ENCODE measurements at places on chromosomes 13 and 19.

- no peak for DNase-seq
Measured at GRCh38 chr13:104357672-104358354, 1291.6 kb upstream of the SLC10A2 start.

GRCh38 chr13:114122127-114122511, 10.3 kb downstream of the RASA3 start:
- no peak for DNase-seq

- peak; percentile 79 for DNase-seq
Measured at GRCh38 chr19:50537769-50538230, 24.1 kb upstream of the ASPDH start.

- no peak for DNase-seq
Measured at GRCh38 chr19:49758292-49758691, 4.8 kb downstream of the TSKS start.

DNA sequence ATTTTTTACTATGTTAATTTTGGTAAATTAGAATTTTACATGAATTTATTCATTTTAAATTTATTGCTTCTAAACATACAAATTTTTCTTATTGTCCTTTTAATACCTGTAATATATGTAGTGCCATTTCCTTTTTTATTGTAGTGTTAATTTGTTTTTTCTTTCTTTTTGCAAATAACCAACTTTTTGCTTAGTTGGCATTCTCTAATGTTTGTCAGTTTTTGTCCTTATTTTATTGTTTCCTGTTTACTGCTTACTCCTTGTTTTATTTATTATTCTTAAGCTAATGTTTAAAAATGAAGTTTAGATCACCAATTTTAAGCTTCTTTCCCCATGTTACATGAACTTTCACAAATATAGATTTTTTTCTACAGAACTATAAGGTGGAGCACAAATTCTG, 516.6 kb downstream of the SLITRK1 start:
- DNase-seq = no peak

DNA sequence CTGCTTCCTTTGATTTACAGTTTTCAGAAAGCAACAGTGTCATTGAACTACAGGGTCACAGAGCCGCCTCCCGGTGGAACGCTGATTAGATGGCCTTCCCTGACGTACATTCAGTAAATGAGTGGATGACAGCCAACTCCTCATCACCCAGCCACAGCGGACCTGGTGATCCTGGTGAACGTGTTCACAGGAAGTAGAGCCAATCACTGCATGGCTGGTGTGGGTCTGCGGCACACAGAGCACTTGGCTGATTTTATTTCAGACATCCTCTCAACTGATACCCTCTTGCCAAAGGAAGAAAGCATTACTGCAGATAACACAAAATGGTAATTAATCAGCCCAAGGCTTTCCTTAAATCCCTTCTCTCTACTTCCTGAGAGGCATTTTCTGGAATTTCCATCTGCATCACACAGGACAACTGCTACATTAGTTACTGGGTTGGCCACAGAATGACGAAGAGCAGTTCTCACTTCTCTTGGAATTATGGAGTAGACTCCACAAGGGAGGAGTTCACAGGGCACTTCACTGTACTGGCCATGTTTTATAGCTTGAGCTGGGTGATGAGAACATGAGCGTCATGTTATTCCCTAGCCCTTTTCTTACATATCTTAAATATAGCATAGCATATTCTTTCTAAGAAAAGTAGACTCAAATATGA, 84.0 kb upstream of the SLC7A1 start:
- DNase-seq = no peak

- no peak for DNase-seq
Measured at GRCh38 chr19:42111811-42112210, 20.4 kb downstream of the POU2F2 start.

GRCh38 chr19:2462635-2463421, 6.1 kb upstream of the LMNB2 start:
- DNase-seq = no peak

GRCh38 chr19:38076337-38076736, 147.7 kb downstream of the DPF1 start:
- DNase-seq = no peak

GRCh38 chr19:7899751-7900378, 3.8 kb upstream of the MAP2K7 start:
- no peak for DNase-seq

DNA sequence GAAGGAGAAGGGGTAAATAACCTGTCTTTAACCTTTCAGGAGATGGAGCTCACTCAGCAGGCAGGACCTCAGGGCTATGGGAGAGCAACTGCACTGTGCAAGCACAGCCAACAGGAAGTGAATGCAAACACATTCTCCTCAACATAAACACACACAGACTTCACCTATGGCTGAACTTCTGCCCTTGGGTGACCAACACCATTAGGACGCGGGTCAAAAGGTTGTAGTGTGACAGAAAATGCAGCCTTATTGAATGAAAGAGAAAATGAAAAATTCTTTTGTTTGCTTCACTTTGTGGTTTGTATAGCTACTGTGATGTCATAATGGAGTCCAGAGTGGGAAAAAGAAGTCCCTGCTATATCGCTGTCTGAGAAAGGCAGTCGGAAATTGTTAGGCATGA, 323.0 kb downstream of the NDFIP2 start:
- DNase-seq = peak; percentile 47

- no peak for DNase-seq
Measured at GRCh38 chr19:14342809-14343208, 38.4 kb upstream of the ADGRE5 start.

DNA sequence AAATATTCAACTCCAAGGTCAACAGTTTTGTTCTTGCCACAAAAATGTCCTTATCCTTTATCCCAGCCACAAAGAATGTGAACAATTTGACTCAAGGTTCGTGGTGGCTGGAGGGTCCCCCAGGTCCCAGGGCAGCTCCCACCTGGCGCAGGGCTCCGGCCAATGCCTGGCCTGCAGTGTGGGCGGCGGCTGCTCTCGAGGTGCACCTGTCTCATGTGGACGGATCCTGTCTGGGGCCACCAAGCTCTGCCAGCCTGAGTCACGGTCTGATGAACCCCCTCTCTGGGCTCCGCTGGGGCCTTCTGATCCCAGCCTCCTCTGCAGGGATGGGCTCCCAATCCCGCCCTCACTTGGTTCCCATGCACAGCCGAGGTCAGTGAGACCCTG, 49.4 kb downstream of the GAS6 start:
- no peak for DNase-seq

DNA sequence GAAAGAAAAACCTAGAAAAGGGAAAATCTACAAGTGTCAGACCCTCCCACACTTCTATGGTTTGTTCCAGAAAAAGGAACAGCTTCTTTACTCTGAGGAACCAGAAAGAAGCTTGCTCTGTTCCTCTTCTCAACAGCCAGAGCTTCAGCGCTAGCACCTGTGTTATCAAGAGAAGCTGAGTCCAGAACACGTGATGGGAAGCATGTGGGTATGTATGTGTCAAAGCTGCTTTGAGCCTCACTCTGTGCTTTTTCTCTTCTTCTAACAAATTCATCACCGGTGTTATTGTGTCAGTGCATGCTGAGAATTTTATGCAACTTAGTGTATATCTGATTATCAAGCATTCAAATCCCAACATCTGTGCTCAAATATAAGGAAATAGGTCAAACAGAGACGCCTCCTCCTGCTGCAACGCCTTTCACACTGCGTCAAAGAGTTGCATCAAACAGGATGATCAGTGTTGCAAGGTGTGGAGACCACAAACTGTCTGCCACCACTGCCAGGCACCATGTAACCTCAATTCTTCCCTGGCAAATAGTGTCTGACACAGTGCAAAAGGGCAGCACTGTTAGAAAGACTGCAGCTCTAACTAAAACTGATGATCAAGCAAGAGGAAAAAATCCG, 83.9 kb downstream of the LRRC63 start:
- peak; percentile 93 for DNase-seq

DNA sequence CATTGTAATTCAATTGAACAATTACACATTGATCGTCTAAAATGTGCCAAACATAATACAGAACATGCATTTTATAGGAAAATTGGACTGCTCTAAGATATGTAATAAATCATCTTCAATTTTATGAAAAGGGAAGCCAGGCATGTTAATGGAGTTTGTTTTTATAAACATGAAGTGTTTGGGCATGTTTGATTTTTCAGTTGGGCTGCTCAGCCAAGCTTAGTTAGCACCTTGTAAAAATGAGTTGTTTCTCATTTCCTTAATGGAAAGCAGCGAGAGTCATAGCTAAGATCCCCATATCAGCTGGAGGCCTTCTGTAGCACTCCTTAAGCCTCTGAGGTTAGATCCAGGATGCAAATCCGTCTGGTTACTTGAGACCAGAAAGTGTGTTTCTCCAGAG, 422.3 kb downstream of the SPRY2 start:
- DNase-seq = peak; percentile 44

Measured in MV-4-11 (cell line).